AML-193 (cell line): ENCODE measurements at places on chromosomes 7 and 10.

DNA sequence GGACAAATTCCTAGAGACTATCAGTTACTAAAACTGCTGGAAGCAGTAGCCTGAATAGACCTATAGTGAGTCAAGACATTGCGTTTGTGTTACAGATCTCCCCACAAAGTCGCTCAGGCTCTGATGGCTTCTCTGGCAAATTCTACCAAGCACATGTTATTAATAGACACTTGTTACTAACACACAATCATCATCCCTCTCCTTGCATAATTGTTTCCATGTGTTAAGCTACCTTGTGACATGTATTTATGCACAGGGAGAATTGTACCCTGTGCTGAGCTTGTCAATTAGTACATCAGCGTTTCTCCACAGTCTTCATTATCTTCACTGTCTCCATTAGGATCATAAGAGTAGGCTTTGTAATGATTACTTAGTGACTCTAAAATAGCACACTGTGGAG is 31.2 kb downstream of the DYNC2I1 start:
- DNase-seq, result no peak

DNA sequence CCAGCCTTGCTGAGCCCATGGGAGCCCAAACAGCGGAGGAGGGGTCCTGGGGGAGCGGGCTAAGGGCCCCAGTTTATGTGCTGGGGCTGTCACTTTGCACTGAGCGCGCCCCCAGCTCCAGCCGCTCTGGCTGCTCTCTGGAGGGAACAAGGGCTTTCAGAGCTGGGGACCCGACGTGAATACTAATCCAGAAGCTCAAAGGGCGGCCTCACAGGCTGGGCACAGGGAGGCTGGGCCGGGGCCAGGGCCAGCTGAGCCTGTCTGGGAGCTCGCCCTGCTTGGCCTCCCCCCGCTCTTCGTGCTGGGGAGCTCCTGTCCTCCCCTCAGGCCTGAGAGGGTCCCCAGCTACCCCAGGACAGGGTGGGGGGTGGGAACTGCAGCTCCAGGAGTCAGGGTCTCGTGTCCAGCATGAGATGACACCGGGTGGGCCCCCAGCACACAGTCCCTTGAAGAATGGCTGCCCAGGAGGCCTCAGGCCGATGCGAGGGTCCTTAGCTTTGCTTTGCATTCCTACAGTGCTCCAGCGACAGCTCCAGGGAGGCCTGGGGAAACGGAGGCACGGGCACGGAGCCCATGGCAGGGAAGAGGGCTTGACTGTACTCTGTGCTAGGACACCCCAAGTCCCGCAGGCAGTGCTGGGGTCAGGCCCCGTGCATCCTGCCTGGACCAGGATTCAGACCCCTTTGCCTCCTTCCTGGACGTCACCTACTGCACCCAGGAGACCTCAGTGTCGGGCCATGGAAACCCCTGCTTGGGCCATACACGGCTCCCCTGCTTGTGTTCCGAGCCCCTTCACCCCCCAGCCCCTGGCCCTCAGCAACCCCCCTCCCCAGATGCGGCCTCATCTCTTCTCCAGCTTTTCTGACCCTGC is 5.8 kb upstream of the AMZ1 start:
- DNase-seq, result no peak

DNA sequence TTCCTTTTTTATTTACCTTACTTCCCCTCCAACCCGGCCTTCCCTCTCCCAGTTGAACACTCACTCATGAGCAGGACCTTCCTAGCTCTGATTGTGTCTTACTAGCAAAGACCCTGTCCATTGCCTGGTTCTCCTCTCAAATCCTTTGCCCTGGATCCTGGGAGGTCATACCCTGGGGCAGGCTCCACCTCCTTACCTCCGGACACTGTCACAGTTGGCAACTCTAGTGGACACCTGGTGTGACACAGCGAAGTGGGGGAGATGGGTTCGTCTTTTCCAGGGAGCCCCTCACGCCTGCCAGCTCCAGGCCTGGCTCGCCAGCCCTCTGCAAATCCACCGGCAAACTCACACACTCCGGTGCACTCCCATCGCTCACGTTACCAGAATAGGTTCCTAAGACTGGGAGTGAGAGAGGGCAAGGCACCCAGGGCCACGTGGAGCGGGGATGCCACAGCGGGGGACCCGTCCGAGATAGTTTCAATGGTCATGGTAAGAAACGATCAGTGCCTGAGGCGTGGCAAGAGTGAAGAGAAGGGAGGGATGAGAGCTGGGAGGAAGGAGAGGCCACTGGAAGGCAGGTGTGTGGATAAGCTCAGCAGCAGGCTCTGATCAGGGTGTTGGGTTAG is 30.9 kb upstream of the TMEM72 start:
- no peak for DNase-seq

DNA sequence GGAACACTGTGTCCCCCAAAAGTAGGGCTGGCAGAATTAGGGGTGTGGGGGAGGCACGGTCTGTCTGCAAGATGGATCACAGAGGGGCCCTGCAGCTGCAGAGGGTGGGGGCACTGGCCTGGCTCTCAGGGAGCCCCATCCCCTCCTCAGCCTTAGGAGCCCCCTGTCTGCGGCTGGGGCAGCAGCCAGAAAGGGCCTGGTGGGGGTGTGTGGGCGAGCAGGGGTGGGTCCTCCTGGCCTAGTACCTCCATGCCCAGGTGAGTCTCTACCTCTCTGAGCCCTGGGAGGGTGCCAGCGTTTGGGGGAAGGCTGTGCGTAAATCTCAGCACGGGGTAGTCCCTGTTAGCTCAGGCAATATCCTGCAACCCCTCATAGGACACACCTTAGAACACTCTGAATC is 280.5 kb upstream of the PPP2R2D start:
- DNase-seq, result no peak

- no peak for DNase-seq
Measured at GRCh38 chr7:66146701-66147100, 32.1 kb downstream of the CRCP start.

- no peak for DNase-seq
Measured at GRCh38 chr10:3310016-3310784, 137.6 kb upstream of the PITRM1 start.

DNA sequence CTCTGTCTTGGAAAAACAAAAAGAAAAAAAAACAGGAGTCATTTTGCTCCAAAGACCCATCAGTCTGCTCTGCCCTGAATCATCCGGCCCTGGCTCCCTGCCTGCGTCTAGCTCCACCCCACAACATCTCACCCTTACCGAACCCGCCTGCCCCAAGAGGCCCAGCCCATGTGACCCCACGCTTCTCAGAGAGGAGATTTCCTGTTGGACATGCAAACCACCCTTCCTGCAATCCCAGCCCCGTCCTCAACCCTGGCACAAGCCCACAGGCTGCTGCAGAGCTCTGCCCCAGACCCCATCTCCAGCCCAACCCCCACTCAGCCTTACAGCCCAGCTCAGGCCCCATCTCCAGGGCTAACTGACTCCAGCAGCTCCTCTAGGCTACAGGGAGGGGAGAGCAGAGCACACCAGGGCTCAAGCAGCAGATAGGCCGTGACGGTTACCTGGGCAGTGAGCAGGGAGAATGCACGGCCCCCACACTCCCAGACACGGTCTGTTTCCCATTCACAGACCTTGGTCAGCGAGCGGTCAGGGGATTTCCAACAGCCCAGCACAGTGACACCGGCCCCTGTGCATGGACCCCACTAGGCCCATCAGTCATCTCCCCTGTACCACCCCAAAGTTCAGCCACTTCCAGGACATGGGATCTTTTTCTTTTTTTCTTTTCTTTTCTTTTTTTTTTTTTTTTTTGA is 69.9 kb upstream of the GTF2I start:
- no peak for DNase-seq

GRCh38 chr10:118234683-118235082 is 107.4 kb downstream of the FAM204A start:
- no peak for DNase-seq

GRCh38 chr10:59002011-59002410 is 174.4 kb upstream of the PHYHIPL start:
- DNase-seq, result no peak

DNA sequence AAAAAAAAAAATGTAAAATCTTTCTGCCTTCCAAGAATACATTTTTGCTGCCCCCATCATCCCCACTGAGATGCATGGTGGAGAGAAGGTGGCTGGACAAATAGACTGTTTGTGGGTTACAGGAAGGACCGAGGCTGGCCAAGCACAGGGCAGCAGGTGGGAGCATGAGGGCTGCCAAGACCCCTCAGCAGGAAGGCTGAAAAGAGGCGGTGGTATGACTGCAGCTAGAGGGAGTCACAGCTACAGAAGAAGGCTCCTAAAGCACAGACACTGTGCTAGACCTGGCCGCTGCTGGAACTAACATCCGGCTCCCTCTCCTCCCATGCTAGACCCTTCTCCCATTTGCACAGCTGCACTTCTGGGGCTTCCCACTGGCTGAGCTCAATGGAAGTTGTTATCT is 289.6 kb downstream of the TCERG1L start:
- DNase-seq, result no peak

- DNase-seq, result no peak
Measured at GRCh38 chr7:113936982-113937381, 18.2 kb upstream of the PPP1R3A start.

DNA sequence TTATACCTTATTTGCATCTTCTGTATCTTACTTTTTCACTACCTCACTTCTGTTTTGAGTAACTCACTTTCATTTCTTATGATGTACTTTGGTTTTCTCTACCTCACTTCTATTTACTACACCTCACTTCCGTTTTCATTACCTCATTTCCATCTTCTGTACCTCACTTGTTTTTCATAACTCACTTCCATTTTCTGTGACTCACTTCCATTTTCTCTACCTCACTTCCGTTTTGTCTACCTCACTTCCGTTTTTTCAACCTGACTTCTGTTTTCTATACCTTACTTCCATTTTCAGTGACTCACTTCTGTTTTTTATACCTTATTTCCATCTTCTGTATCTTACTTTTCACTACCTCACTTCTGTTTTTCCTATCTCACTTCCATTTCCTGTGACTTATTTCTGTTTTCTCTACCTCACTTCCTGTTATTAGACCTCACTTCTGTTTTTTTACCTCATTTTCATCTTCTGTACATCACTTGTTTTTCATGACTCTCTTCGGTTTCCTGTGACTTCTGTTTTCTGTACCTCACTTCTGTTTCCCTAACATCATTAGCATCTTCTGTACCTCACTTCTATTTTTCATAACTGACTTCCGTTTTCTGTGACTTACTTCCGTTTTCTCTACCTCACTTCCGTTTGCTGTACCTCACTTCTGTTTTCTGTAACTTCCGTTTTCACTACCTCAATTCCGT is 493.1 kb upstream of the AKR1E2 start:
- no peak for DNase-seq

GRCh38 chr7:120951826-120952225 is 1.2 kb downstream of the ING3 start:
- DNase-seq, result no peak
